Hematopoietic multipotent progenitor cell (in vitro differentiated cells): ENCODE measurements at places on chromosomes 7 and 10. TPM values are rescaled to one million over a fixed set of nuclear protein-coding genes. Genes with fewer than 3 reads are reported as not detected.

DNA sequence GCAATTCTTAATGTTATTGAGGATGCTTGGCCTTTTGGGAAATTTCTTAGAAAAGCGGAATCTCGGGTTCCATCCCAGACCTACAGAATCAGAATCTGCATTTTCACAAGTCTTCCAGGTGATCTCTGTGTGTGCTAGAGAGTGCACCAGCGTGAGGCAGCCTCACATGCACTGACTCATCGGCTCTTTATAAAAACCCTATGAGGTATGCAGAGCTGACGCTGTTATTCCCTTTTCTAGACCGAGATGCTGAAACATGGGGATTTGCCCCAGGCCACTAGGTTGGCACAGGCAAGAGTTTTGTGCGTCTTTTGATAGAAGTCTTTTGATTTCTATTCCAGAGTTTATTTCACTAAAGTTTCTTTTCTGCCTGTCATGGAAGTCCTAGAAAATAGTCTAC is 61.2 kb downstream of the CDCA7L start:
- no peak for DNase-seq

GRCh38 chr10:131567279-131568162 is 256.0 kb upstream of the TCERG1L start:
- DNase-seq, result no peak

DNA sequence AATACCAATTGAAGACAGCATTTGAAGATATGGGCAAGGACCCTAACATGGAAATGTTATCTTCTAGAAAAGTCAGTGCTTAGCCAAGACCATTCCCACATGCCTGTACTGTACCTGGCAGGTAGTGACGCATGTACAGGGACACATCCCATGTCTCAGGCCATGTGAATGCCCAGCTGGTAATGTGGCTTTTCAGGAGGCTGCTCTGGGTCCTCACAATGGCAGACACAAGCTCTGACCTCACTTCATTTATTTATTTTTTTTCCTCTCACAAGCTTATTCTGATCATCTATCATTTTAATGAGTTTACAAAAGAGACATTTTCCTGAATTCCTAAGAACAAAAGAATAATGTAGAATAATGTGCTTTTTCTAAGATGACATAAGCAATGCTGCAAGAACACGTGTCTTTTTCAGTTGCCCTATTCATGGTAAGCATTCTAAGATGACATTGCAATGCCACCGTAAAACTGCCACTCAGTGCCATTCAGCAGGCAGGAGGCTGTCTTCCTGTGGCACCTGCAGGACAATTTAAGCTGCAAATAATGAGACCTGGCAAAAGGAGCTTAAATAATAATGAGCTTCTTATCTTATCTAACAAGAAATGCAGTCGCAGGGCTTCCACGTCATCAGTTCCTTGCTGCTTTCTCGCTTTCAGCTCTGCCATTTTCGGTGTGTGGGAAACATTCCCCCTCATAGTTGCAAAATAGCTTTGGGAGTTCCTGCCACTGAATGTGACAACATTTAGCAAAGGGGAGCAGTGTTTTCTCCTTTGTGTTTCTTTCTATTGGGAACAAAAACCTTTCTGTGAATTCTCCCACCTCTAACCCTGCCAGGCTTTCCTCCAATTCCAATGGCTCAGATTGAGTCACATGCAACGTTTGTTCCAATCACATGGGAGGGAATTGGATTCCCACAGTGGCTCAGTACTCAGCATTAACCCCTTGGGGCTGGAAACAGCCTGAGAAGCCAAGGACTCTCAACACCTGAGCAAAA is 113.0 kb downstream of the SEC23IP start:
- DNase-seq, result no peak

GRCh38 chr10:67239864-67240497 is 314.1 kb downstream of the LRRTM3 start:
- DNase-seq, result no peak

- DNase-seq, result no peak
Observed at GRCh38 chr10:34449836-34450235, 365.3 kb downstream of the PARD3 start.

DNA sequence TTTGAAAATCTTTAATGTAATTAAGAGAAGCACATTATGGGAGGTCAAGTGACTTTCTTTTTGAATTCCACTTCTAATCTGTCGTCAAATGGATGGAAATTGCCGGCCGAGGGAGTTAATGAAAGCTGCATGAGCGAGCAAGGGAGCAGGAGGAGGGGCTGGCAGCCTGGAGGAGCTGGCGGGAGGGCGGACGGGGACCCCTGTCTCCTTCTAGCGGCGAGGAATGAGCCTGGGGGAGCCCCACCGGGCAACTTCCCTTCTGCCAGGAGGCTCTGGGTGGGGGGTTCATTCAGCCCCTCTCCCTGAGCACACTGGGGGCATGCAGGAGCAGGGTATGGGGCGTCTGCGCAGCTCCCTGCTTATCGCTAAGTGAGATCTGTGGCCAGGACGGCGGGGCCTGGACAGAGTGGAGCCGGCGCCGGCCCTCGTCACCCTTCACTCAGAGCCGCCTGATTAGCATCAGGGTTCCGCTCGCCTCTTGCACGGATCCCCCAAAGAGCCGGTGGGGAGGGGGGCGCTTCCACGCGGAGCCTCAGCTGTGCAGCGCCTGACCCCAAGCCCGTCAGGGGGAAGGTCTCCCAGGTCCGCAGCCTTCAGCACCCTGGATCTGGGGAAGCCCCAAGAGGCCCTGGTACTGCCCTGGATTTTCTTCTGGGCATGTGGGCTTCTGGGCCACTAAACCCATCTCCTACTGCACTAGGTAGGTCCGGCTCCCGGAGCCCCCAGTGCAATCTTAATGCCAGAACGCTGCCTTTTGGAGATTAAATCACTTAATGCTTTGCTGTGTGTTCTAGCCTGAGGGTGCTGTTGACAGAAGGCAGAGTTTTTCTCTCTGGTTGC is 680.8 kb downstream of the LRMDA start:
- no peak for DNase-seq

DNA sequence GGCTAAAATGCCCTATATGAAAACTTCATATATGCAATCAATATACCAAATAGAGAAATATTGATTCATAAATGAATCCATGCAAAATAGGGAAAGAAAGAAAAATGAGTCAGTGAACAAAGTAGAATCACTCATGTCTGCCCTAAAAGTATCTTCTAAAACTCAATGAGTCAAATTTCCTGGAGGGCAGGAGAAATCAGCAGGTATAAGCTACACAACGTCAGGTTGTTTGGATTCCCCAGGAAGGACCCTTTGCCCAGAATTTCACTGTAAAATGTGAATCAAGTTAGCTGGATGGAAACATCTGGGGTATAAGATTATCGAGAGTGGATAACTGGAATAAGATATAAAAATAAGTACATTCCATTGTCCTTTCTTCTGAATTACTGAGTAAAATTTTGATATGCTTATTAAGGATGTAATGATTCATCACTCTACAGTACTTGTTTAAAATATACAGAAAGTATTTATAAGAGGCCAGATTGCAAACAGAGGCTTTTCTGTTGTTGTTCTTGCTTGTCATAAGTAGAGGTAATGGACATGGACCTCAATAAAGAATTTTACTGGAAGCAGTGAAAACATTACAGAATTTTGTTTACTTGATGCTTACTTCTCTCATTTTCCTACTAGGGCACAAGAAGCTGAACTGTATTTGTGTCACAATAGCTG is 99.0 kb downstream of the AGMO start:
- DNase-seq, result no peak

DNA sequence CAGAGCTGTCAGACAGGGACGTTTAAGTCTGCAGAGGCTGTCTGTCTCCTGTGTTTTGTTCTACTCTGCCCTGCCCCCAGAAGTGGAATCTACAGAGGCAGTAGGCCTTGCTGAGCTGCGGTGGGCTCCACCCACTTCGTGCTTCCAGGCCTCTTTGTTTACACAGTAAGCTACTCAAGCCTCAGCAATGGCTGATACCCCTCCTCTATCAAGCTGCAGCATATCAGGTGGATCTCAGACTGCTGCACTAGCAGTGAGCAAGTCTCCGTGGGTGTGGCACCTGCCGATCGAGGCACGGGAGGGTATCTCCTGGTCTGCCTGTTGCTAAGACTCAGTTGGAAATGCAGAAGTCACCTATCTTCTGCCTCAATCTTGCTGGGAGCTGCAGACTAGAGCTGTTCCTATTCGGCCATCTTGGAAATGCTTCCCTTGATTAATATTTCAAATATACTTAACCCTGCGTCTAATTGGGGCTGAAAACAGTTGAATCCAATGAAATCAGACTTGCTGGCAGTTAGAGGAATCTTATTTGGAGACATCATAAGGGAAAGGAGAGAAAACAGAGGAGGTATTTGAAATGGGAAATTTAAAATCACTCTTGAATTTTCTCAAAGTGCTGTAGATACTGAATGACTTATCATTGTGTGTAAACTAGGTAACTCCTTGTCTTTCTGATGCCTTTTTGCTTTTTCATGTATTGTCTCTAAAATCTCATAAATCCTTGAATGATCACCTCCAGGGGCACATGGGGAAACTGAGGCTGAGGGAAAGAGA is 13.8 kb upstream of the CYP3A5 start:
- no peak for DNase-seq

DNA sequence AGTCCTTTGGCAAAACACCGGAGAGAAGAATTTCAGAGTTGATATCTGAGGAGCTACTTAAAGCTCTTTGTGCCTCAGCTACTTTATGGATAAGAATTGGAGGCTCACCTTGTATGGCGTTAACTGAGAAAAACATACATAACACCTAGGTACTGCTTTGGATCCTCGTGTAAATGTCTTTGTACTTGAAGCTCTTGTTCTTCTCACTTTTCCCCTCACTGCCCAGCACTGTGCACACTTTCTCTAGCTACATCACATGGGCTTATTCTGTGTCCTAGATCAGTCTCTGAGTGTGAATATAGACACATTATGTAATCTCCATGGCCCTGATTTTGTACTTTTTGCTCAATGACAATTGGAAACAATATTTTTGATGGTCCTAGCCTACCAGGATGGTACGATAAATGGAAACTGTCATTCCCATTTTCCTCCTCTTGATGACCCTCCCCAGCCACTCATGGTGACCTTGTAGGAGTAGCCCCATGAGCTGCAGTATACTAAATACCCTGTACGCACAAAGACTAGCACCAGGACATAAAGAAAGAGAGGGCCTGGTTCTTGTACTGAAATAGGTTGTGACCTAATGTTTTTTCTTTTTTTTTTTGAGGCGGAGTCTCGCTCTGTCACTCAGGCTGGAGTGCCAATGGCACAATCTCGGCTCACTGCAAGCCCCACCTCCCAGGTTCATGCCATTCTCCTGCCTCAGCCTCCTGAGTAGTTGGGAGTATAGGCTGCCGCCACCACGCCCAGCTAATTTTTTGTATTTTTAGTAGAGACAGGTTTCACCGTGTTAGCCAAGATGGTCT is 22.1 kb downstream of the STAMBPL1 start:
- no peak for DNase-seq

DNA sequence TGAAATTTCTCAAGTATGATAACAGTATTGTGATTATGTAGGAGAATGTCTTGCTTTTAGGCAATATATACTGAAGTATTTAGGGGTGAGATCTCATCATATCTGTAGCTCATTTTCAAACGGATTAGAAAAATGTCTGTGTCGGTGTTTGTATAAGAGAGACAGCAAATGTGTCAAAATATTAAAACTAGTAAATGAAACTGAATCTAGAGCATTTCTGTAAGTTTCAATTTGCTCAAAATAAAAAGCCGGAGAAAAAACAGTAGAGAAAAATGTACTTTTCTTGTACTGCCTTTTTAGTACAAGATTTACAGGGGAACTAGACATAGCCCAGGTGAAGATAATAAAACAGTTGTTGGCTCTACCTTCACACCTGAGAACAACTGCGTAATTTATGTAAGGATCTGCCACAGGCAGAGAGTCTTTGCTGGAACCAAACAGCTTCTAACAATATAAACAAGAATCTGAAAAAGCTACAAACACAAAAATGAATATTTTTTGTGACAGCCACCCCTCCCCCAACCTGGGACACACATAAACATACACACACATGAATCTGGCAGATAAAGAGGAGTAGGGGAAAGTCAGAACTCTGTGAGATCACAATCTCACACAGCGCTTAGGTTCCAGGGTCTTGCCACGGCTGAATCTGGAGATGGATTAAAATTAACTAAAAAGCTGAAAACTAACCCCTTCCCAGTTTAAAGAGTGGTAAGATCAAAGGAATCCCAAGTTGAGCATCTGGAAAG is 153.3 kb downstream of the AVL9 start:
- no peak for DNase-seq

GRCh38 chr10:112393341-112393740 is 19.4 kb downstream of the ACSL5 start:
- no peak for DNase-seq

GRCh38 chr10:131775433-131775832 is 125.4 kb upstream of the PPP2R2D start:
- DNase-seq, result no peak

GRCh38 chr7:28293527-28293835 is 112.9 kb upstream of the JAZF1 start:
- no peak for DNase-seq

- peak; percentile 50 for DNase-seq
Observed at GRCh38 chr7:30926313-30926712, 14.7 kb downstream of the AQP1 start.

GRCh38 chr7:142717453-142717852 is 31.8 kb upstream of the PRSS1 start:
- peak; percentile 72 for DNase-seq

DNA sequence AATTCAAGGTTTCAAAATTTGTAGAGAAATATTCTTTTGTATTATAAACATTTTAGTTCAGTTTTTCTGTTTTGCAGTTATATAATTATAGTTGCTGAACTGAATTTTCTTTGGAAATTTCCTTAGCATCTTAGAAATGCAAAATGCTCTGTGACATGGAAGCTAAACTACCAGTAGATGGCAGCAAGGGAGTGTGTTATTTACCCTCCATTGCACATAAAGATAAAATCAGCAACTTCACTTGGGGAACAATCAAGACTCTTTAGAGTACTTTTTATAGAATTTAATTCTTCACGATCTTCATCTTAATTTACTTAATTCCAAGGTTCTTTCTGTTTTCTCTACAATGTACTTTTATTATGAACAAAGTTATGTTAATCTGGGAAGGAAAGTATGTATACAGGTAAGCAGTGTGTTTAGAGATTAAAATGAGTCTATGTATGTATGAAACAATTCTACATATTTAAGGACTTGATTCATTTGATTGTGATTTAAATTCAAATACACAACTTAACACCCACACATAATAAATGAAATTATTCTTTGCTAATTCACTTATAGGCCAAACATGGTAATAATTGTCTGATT is 404.2 kb downstream of the THSD7A start:
- peak; percentile 34 for DNase-seq

DYDC1 gene
- total RNA-seq, result not detected

NACAD gene
- total RNA-seq, result 0.27 TPM

CDHR3 gene
- not detected for total RNA-seq

CYP2C8 gene
- total RNA-seq, result 0.27 TPM

TUBB8 gene
- total RNA-seq, result not detected

FAM25C gene
- total RNA-seq, result not detected

CALHM2 gene
- 25.6 TPM for total RNA-seq

CUZD1 gene
- total RNA-seq, result 0.54 TPM

ATG9B gene
- 2.7 TPM for total RNA-seq
